Stimulated activated naive CD4-positive, alpha-beta T cell treated with Interleukin-2 at 50 U/mL for 16 hours (primary cell): ENCODE measurements at places on chromosomes 1 and 21.

- DNase-seq: no peak
These were observed 2095.1 kb downstream of the NCAM2 start for GRCh38 chr21:23093259-23093658.

DNA sequence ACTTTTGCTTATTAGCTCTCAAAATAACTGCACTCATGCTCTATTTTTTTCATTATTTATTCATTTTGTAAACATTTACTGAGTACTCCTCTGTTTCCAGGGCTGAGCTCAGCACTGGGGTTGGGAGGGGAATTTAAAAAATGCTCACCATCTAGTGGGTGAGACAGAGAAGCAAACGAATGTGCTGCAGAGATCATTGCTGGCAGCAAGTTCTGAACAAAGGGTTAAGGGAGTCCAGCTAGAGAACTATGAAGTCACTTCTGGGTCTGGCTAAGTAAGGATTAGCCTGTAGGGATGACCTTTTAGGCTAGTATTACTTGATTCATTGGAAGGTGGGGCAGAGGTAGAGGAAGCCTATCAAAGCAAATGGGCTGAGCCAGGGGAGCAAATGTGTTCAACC is 99.1 kb upstream of the ZNF644 start:
- DNase-seq: no peak

DNA sequence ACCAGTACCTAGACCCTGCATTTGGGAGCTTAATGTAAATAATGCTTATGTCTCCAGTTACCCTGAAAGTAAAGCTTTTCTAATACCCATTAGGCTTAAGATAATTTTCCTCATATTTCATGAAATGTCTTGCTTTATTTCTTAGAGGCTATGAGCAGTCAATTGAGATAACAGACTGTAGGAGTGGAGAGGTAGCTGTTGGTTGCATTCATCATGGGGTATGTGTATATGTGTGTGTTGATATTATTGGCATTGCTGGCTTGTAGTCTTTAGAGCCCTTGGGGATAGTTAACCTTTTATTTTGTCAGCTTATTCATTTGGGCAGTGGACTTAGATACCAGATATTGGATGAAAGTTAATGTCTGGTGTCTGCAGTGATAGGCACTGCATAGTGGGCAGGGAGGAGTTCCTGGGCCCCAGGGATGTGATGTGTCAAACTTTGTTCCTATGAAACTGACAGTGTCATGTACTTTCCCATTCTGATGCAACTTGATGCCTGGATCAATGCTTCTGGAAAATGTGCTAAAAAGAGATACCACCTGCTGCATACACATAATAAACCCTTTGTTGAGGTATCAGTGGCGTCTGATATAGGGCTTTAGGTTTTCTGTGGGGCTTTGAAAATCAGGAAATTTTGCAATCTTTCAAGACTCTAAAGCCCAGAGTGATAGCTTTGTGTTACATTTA is 83.9 kb downstream of the MAST2 start:
- no peak for DNase-seq

DNA sequence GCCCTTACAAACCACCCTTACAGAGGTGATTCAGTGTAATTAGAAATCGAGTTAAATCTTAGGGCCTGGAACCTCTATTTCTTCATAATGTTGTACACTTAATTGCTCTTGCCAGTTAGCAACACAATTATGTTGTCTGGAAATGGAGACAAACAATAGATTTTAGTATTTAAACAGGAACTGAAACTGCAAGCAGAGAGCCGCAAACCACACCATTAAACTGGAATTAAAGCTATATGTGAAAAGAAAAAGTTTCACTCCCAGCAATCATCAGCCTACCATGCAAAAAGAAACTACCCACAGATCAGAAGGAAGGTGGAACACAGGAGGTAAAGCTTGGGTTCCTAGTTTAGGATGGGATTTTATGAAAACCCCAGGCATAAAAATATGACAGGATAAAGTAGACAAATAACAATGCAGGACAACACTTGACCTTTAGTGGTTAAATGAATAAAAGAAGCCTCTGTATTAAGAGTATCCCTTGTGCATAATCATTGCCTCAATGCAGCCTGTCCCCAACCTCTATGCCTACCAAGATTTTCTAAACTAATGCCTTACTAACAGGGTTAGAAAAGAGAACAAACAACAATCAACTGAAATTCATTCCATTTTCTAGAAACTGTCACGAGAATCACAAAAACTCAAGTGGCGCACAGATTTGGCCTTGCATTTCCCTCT is 304.3 kb upstream of the ESRRG start:
- DNase-seq: no peak

DNA sequence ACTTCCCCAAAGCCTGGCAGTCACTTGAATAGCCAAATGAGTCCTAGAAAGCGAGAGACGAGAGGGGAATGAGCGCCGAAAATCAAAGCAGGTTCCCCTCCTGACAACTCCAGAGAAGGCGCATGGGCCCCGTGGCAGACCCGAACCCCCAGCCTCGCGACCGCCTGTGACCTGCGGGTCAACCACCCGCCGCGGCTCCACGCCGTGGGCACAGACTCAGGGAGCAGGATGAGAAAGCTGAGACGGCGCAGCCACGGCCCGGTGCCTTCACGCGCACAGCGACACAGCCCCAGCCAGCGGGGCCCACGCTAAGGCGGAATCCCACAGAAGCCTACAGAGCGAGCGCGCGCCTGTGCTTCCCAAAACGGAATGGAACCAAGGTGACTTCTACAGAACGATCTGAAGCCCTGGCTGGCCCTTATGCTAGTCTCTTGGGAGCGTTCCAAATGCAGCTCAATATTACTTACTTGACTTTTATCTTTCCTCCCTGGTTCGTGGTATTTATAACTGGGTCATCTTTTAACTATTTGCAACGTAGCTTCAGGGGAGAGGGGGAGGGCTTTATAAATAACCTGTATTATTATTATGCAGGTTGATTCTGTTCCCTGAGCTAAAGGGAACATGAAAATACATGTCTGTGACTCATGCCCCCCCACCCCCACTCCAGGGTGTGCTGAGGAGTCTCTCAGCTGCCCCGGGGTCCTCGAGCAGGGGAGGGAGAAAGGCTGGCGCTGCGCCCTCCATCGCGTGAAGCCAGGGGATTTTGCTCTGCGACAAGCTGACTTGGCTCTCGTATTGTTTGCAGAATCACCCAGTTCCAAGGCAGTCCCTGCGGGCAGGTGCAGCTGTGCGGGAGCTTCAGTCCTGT is 1.7 kb downstream of the TSPEAR start:
- DNase-seq: peak; percentile 14

GRCh38 chr21:37525810-37526209 is 159.2 kb downstream of the DYRK1A start:
- no peak for DNase-seq

DNA sequence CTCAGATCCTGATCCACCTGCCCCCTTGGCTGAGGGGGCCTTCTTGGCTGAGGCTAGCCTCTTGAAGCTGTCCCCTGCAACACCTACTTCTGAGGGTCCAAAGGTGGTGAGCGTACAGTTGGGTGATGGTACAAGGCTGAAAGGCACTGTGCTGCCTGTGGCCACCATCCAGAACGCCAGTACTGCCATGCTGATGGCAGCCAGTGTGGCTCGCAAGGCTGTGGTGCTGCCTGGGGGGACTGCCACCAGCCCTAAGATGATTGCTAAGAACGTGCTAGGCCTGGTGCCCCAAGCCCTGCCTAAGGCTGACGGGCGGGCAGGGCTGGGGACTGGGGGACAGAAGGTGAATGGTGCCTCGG is 5.2 kb downstream of the ZNF687 start:
- DNase-seq: no peak

GRCh38 chr1:22454476-22455056 is 2.9 kb downstream of the ZBTB40 start:
- no peak for DNase-seq

DNA sequence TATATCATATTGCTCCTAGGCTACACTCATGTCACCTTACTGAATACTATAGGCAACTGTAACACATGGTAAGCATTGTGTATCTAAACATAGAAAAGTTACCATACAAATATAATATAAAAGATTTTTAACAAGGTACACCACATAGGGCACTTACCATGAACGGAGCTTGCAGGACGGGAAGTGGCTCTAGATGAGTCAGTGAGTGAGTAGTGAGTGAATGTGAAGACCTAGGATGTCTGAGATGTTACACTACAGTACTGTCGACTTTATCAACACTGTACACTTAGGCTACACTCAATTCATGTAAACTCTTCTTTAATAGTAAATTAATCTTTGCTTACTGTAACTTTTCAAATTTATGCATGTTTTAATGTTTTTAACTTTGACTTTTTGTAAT is 81.0 kb upstream of the PLD5 start:
- no peak for DNase-seq

DNA sequence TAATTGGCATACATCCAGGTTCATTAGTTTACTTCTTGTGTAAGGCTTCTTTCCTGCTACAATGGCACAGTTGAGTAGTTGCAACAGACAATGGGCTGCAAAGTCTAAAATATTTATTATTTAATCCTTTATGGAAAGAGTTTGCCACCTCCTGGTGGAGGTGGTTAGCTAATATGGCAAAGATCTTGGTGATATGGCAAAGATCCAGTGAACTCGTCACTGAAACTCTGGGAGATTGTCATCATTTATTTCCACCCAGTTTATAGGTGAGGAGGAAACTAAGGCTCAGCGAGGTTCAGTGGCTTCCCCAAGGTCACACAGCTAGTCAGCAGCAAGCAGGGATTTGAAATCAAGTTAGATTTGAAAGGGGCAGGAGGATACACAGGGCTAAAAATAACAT is 16.1 kb upstream of the IFFO2 start:
- no peak for DNase-seq

DNA sequence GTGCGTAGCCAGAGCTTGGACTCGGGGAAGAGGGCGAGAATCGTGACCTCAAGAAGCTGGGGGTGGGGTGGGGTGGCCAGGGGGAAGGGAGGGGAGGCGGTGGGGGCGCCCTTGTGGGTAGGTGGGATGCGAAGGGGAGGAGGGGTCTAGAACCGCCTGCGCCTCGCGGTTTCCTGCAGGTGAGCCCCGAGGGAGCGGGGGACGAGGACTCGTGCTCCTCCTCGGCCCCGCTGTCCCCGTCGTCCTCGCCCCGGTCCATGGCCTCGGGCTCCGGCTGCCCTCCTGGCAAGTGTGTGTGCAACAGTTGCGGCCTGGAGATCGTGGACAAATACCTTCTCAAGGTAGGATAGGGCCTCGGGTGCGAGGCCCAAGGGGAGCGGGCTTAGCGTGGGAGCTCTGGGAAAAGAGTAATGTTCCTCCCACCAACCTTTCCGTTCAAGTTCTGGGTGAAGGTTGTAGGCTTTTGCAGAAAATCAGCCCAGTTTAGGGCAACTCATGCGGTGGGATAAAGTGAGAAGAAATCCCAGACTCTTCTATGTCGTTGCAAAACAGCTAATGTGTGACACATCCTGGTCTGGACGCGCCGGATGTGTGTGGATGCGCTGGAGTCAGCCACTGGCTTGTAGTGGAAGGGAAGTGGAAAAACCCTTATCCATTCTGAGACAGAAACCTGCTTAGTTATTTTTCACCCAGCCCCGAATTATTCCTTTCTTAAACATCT is 2.9 kb downstream of the LHX8 start:
- no peak for DNase-seq

DNA sequence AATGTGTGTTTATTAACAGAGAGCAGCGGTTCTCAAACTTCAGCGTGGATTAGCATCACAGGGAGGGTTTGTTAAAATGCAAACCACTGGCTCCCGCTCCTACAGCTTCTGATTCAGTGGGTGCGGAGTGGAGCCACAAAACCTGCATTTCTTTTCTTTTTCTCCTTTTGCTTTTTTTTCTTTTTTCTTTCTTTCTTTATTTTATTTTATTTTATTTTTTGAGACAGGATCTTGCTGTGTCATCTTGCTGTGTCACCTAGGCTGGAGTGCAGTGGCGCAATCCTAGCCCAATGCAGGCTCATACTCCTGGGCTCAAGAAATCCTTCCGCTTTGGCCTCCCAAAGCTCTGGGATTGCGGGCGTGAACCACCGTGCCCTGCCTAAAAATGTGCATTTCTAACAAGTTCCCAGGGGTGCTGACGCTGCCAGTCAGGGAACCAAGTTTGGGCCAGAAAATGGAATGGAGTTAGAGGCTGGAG is 20.9 kb upstream of the SLC1A7 start:
- DNase-seq: no peak

GRCh38 chr1:67059346-67059745 is 5.4 kb upstream of the SLC35D1 start:
- DNase-seq: no peak

DNA sequence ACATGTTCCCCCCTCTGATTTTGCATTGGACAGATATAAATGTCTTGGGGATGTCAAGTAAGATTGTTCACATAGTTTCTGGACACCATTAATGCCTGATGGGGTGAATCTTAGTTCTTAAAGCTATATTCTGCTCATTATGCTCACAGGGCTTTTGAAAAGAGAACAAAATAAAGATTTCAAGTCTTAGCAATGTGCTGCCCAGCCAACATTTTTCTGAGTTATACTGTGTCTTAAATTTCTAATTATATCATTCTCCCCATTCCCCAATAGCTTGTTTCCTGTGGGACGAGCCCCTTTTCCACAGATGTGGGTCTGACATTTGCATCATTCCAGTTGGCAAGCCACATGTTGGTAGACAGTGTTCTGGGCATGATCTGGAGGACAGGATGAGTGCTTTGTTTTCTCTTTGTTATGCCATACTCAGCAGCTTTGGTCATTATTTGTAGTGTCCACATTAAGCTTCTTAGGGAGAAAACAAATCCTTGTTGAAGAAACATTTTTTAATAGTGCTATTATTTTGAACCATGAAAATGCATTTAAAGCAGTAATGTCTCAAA is 32.8 kb downstream of the MTARC1 start:
- no peak for DNase-seq

- DNase-seq: peak; percentile 75
These were observed at the start of gene HLCS for GRCh38 chr21:36966066-36966820. Gene HLCS, minus strand, starts transcription at chr21:36966669. Its CDS starts 31 bp downstream, at chr21:36966638.

DNA sequence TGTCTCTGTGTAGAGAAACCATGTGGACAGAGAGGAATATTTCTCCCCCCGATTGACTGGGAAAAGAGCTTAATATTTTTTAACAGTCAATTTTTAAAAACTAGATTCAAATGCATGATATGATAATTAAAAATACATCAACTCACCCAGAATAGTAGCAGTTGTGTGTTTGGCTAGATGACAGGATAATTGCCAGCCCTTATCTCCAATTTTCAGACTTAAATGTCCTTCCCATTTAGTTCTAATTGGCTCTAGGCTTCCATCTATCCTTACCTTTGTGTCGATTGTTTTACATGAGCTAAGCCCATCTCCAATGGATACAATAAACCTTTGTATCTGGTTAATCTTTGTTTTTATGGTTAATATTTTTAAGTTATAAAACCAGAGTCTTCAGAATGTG is 23.9 kb upstream of the KIAA0040 start:
- DNase-seq: no peak

DNA sequence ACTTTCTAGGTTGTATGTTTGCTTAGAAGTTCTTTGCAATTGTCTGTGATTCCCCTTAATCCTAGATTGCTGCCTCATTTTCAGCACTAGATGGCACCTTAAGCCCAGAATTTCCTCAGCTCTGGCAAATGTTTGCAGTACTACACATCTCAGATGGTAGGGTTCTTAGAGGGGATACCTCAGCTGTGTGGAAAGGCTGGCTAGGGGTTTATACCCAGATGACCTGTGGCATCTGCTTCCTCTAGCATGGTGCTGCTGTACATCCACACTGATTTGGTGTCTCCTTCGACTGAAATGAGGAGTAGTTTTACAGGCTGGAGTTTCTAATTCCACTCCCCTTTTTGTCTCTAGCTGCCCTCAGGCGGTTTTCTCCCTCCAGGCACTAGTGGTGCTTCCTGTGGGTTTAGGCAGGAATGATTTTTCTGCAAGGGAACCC is 23.5 kb downstream of the ASB17 start:
- DNase-seq: no peak

- no peak for DNase-seq
These were observed 6.2 kb downstream of the ERO1B start for GRCh38 chr1:236275586-236275985.

GRCh38 chr1:201591981-201592380 is 53.1 kb downstream of the NAV1 start:
- no peak for DNase-seq

- DNase-seq: no peak
These were observed 33.5 kb downstream of the ZMYM1 start for GRCh38 chr1:35112668-35113067.
